ENCODE measurements at places on chromosomes 12 and 14.

- DNase-seq = peak; percentile 63
These were observed 1126.4 kb upstream of the FLRT2 start for GRCh38 chr14:84403585-84403984.

DNA sequence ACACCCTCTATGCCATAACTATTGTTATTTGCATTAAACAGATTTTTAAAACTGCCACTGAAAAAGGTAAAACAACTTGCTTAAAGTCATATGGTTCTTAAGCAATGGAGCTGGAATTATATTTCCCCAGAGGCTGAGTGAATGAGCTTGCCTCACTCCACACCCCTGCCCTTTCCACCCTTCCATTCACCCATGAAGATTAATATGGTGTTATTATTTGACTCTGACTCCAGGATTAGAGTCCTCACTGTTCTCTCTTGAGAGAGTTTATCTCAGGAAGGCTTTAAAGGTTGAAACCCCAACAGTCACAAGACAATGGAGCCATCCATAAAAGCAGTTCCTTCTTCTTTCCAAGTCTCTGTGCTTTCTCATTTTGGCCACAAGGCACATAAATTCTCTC lies 84.9 kb downstream of the RTN1 start:
- no peak for DNase-seq

DNA sequence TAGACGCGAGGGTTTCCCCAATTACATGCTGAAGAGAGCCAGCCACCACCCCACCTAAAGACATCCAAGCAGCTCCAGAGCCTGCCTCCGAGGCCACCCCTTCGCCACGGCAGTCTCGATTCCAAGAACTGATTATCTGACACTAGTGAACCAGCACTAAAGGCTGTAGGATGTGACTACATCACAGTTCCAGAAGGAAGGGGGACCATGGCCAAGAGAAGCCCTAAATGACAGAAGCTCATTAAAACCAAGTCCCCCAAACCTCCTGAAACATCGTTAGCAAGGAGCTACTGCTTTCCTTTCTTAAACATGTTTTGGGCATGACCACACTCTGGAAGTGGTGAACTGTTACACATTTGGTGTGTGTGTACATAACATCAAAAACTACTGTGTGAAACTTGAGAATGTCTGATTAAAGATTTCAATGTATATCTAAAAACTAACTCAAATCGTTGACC lies 88.2 kb downstream of the DUSP16 start:
- no peak for DNase-seq

- no peak for DNase-seq
These were observed 29.2 kb downstream of the CLEC2D start for GRCh38 chr12:9698681-9699080.

DNA sequence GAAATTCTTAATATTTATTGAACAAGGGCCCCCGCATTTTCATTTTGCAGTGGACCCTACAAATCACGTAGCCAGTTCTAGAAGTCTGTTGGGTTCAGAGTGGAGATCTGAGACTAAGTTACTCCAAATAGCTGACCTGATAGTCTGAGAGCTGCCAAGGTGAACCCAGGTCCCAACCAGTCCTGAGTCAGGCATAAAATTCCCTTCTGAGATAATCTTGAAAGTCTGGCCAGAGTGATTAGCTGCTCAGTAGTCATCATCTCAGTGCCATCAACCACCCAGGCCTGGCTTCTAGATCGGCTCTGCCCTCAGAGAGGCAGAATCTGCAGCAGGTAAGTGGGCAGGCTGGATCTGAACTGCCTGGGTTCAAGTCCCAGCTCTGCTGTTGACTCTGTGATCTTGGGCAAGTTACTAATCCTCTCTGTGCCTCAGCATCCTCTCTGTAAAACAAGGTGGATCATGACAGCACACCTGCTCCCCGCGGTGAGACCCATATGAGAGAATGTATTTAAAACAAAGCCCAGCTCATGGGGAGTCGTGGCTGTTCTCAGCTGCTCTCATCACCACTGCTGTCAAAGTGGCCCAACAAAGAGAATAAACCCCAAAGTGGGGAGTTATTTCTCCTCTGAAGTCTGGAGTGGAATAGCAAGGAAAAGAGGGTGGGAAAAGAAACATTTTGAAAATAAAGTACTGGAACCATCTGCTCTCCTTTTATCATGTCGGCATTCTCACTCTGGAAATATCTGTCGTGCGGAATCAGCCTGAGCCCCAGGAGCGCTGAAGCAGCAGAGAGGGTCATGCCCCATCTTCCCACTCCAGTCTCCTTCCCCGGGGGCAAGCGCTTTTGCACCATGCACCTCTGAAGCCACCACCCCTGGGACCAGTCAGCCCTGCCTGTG lies 193.3 kb downstream of the DPF3 start:
- DNase-seq = no peak

DNA sequence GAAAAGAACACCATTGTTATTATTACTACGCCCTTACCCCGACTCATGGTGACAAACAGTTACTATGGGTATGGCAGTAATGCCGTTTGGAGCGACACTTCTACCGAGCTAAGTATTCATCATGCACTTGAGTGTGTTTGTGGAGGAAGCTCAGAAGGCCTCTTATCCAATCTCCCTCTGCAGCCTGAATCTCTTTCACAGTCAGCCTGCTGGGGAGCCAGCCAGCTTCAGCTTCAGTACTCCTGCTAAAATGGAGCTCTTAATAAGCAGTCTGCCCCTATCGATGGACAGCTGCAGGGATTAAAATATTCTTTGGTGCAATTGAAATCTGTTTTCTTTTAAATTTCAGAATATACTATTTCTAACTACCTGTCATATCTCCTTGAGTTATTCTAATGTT lies 24.7 kb upstream of the ATP5MC2 start:
- no peak for DNase-seq

Measured in left kidney (tissue), 8 donors.